ENCODE measurements at places on chromosomes 11 and 22.

DNA sequence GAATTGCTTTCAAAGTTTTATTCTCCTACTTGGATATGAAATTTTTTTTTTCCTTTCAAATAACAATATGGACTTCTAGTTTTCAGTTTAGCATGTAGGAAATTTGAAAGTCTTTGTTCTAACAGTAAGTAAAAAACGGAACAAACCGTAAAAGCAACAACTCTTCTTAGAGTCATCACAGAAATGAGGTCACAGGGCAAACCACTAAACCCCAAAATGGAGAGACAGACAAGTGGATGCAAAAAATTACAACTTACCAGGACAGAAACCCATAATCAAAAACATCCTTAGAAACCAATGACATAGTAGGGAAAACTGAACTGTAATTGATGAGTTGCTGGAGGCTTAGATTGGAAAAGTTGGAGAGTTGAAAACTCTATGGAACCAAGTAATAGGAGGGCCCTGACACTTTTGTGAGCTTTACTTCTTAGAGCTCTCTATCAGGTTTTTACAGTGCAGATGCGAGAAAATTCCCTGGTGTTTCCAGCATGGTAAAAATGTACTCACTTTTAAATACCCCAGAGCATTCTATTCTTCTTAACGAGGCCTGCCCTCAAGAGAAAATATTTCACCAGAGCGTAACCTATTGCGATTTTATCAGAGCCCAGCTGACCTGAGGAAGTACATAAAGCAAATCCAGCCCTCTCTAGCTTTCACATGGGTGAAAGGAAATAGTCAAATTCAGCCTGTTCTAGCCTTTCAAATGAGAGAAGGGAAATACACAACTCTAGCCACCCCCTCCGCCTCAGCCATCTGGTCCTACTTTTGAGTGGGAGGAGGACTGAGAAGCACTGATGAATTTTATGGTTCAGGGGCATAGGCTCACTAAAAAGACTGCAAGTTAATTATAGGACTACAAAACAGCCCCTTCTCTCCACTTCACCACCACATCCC is 39.1 kb downstream of the CASP12 start:
- DNase-seq, result no peak

GRCh38 chr22:49349181-49349835 is 478.4 kb downstream of the BRD1 start:
- no peak for DNase-seq

- DNase-seq, result no peak
Observed at GRCh38 chr22:39470451-39471291, 13.9 kb downstream of the MGAT3 start.

DNA sequence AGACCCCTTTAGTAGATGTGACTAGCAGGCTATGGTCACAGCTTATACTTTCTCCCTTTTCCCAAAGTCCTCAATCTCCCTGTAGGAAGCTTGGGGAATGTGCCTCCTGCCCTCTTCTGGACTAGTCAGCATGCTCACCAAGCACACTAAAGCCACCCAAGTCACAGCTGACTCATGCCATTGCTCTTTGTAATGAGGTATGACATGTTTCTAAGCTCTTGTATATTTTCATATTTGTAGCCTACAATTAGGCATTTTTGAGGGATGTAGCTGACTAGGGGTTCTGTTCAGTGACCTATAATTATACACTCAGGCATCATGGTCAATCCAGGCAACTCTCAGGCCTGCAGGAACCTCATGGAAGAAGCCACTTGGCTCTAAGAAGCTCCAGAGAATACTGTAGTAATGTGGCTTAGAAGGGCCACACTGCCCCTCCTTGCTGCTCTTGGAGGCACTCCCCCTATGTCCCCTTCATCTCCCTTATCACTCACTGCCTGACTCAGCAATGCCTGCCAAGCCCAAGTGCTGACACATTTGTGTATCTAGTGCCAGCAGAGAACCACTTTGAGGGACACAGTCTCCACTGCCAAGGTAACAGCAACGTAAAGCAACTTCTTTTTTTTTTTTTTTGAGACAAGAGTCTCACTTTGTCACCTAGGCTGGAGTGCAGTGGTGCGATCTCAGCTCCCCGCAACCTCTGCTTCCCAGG is 86.2 kb downstream of the RPL27A start:
- no peak for DNase-seq

DNA sequence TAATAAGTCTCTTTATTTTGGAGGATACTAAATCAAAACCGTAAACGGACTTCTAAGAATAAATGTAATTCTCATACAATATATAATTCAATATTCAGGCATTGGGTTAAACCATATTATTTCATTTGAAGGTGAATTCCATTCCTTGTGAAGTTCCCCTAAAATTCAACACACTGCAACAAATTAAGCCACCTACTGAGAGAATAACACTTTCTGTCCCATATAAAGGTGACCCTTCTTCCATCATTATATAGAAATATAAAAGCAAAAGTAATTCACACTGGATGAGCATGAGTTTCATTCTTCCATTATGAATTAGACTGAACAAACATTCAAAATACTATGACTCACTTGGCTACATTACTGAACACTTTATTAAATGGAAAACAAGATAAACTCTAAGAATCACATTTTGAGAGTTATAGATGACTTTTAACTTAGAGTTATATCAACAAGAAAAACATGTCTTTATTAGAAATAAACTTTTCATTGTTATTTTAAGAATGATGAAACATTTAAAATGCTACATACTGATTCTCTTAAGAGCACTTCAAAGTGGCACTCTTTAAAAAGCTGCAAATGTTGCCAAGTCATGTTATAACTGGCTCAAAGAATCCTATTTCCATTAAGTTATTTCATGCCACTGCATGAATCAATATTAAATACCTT is 2.8 kb downstream of the SESN3 start:
- DNase-seq, result no peak

DNA sequence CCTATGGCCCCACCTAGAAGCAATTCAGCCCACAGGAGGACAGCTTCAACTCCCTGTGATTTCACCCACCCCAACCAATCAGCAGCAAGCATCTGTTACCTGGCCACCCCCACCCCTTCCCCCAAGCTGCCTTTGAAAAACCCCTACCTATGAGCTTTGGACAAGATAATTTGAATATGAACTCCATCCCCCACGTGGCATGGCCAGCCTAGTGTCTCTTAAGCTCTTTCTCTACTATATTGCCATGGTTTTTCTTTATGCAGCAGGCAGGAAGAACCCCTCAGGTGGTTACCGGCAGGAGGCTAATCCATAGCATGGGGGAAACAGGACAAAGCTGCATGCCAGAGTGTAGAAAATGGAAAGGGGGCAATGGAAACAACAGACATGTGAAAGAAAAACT is 29.0 kb downstream of the CTSC start:
- no peak for DNase-seq

DNA sequence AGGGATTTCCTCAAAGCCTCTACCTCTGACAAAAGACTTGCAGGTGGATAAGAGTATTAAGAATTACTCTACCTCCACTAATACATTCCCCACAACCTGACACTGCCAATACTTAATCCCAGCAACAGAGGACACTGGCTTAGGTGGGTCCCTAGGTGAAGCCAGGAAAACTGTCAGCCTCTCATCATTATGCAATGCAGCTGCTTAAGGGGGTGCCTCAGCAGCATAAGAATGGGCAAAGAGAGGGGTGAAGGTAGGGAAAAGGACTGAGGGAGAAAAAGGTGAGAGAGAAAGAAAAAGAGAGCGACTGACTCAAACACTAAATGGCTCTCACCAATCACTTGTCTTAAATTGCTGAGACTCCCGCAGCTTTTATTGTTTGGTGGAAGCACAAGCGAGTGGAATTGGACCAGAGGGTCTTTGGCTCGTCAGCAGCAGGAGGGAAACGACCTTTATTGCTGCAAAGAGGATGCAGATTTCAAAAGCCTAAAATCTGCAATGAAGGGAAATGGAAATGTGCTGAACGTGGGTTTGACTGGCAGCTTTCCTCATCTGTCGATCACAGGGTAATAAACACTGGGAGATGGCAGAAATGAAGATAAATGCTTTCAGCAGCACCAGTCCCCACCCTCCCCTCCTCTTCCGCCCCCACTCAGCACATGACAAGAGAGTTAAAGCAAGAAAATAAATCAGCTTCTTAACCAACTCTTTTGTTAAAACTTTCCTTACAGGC is 64.9 kb upstream of the CHRM4 start:
- DNase-seq, result no peak

DNA sequence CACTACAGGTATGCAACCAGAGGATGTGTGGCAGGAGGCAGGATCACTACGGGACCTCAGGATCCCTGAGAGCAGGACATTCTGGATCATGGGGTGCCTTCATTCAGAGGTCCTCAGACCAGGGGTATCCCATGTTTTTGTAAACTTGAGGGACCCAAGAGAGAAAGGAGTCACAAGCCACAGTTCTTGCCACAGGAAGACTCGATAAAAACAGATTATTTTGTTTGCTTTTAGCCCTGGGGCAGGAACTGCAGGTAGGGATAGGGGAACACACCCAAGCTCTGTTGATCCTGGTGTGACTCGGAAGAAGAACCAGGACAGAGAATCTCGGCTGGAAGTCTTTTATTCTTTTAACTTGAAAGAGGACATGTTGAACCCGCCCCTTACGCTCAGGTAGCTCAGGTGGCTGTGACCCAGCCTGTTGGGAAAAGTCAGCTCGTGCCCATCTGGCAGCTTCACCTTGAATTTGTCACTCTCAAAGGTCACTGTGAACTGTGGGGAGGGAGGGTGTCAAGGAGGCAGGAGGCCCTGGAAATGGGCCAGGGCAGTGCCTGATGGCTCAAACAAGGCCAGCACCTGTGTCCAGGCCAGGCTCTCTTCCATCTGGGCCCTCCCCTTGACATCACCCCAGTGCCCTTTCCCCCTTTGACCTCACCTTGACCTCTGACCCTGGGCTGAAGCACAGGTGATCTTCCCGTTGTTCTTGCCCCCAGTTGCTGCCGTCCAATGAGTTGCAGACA is 9.8 kb downstream of the LGALS2 start:
- DNase-seq, result no peak

Measured in A549 (cell line).